ENCODE measurements at places on chromosomes 4 and X. TPM values are rescaled to one million over a fixed set of nuclear protein-coding genes. Genes with fewer than 3 reads are reported as not detected.

DNA sequence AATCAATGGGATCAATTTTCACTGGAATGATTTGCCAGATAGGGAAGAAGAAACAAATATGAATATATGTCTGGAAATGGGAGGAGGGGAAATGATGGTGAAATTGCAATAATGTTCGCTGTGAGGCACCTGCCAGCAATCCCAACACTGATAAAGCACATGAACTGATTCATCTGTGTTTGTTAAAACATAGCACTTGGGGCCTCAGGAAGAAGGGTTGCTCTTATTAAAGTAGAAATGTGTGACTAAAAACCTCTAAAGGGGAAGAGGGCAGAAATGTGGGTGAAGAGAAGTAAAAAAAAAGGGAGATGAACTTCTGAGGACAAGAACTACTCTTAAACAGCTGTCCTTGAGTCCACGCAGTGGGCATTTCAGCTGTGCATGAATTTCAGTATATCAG lies 101.4 kb downstream of the C4orf51 start:
- no peak for DNase-seq

GRCh38 chr4:70364002-70364401 lies 3.4 kb downstream of the SMR3A start:
- no peak for DNase-seq

DNA sequence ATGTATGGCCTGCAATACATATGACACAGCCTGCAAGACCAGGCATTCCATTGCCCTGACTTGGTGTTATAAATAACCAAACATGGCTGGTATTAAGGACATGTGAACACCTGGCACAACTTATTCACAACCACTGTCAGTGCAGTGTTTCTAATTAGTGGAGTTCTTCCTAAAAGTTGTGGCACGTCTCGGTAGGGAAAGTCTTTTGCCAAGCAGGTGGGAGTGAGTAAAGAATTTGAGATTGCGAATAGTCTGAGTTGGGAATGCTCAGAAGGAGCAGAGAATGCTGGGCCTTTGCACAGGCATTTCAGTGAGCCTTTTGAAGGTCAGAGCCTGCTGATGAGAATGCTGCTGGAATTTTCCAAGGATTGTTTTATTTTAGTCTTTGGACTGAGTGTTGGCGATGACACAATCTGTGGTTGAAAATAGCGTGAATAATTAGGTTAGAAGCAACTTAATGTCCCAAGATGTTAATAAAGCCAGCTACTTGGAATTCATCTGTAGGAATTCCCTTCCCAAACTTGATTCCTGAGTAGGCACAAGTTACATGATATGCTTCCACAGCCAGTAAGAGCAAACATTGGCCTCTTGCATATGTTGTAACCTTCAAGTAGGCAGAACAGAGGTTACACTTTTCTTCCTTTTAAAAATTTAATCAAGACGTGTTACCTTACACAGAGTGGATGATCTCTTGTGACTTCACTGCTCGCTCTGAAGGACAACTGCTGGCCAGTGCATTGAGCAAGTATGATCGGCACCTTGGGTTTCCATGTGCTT lies 83.6 kb upstream of the PGRMC2 start:
- DNase-seq = no peak

DNA sequence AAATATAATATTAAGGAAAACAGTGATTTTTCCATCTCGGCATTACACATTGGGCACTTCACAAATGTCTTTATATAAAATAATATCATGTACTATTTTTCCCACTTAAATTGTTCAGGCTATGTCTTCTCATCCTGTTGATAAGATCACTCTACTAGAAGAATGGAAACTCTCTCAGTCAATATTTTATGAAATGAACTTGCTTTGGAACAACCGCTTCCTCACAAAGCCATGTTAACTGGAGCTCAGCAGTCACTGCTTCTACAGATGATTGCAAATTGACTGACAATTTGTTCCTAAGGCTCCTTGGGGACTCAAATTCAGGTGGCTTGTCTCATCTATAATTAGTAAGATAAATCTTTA lies 127.5 kb upstream of the CBR4 start:
- no peak for DNase-seq

DNA sequence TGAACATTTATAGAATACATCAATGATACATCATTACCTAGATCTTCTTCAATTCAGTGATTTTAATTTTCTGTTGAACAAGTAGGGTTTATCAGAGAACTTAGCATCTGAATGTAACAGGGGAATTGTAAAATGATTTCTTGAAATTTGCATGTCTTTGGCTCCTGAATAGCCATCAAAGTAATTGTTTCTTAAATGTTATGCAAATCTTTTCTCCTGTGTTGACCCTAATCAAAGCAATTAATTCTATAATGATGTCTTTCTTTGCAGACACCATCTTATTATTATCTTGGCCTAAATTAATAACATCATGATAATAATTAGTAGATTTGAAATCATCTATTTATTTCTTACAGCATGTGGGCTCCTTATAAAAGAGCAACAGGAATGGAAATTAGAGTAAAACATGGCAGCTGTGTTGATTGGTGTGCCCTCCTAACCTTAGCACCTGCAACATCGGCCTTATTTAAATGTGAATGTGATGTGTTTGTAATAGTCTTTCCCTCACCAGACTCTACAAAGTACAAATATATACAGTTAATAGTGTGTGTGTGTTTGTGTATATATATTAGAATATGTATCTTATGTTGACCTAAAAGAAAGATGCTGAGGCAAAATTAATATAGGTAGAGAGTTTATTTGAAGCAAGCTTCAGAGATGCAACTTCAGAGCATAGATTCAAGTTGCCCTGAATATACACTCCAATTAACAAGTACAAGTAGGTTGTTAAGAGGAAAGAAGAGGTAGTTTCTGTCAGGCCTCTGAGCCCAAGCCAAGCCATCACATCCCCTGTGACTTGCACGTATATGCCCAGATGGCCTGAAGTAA lies 328.0 kb upstream of the TECRL start:
- no peak for DNase-seq

- no peak for DNase-seq
These were observed 1473.4 kb downstream of the RPA4 start for GRCh38 chrX:98357146-98357545.

Gene ANOS1
- polyA plus RNA-seq = 2.2 TPM

Gene H2BW1
- polyA plus RNA-seq = not detected
